OCI-LY7 (cell line): ENCODE measurements at places on chromosomes 6 and 20.

DNA sequence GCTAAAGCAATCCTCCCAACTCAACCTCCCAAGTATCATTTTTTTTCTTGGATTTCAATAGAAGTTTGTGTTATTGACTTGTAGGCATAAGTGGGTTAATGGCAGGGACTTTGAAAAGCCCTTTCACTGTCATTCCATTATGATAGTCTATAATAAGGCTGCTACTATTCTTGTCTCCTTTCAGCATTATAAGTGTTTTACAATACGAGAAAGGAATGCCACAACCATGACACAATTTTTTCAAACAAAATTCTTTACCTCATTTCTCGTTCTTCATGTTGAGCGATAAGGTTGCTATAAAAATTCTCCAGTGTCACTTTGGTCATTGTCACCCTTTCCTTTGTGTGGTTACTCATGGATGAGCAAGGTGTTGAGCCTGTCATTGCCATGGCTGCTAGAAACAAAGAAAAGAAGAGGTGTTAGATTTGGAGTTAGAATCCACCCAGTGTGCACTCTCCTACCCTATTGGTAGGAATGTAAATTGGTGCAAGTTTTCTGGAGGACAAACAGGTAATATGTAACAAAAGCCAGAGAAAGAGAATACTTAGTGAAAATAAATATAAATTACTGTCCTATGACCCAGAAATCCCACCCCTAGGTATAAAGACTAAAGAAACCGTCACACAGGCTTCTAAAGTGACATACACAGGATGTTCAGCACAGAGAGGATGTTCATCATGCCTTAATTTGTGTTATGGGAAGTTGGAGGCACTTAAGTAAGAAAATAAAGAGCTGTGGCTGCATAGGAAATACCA lies 7.3 kb downstream of the STK38 start:
- no peak for DNase-seq

DNA sequence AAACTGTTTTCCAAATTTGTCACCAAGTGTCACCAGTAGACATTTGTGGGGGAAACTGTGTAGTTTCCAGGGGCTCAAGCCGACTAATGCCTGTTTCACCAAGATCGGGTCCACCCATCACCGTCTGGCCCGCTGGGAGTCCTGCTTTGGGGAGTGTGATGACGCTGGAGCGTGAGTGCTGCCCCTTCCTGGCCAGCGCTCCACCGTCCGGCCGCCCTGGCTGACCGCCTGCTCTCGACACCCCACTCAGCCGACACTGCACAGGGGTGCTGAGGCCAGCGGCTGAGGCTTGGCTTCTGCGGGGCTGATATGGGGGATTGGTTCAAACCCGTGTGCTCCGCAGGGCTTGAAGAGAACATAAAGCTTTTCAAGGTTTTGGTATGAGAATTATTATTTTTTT lies 160.1 kb downstream of the SMOC2 start:
- no peak for DNase-seq

GRCh38 chr6:160945516-160946177 lies 45.9 kb upstream of the MAP3K4 start:
- no peak for DNase-seq

DNA sequence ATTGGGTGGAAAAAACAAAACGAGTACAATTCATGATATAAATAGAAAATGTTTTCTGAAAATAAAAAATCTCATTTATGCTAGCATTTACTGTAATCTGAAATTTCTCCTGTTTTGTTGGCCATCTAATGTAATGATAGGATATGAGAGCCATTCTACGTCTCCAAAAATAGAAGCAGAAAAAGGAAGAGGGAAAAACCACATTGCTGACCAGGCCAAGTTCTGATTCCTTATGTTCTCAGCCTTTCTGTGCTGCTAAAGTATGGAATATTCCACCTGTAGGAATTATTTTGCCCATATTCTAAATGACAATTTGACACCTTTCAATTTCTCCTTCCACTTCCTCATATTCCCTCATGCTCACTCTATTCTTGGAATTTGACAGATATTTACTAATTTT lies 110.2 kb downstream of the TBXT start:
- no peak for DNase-seq

DNA sequence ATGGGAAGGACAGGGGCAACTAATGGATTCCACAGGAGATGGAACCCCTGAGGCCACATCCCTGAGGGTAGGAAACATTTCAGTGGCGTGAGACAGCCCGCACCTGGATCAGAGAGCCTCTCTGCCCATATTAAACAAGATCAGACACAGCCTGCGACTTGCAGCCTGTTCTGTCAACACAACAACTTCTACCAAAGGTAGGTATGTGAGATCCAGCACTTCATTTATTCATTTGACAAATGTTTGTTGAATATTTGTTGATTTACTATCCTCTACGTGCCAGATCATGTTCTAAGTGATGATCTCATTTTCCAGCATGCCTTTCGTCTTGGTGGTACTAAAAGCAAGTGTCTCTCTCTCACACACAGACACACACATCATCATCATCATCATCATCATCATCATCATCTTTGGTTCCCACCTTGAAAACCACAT lies 43.2 kb upstream of the NT5E start:
- DNase-seq: no peak

- no peak for DNase-seq
Measured at GRCh38 chr6:133741375-133741861, 147.5 kb upstream of the TCF21 start.

DNA sequence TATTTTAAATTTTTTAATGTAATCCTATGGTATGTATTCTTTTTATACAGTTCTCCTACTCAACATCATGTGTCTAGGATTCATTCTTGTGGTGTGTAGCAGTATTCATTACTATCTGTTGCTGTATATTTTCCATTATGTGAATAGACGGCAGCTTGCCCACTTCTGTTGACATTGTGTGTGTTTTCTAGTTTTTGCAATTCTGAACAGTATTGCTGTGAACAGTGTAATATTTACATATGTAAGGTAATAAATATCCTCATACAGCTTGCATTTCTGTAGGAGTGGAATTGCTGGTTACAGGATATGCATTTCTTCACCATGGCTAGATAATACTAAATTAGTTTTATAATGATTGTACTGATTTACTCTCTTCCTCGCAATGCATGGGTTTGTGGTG lies 51.9 kb downstream of the SCAF8 start:
- DNase-seq: no peak

DNA sequence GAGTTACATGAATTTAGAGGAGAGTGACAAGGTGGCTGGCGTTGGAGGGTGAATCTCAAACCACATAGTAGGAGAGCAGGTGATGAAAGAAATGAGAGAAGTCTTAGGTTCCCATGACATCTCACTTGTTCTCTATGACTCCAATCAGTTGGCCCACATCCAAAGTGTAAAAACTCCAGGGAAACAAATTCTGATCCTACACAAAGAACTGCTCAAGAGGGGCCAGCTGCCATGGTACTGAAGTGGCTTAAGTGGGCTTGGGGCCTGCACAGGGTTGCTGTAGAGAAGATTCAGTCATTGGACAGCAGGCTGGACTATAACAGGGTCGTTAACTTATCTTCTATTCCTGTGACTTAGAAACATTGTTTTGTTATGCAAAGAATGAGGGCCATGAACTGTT lies 7.6 kb upstream of the ADGRF4 start:
- no peak for DNase-seq

GRCh38 chr6:79421707-79422484 lies 115.3 kb downstream of the LCA5 start:
- no peak for DNase-seq

- DNase-seq: no peak
Measured at GRCh38 chr6:151566557-151566956, 72.7 kb downstream of the CCDC170 start.

DNA sequence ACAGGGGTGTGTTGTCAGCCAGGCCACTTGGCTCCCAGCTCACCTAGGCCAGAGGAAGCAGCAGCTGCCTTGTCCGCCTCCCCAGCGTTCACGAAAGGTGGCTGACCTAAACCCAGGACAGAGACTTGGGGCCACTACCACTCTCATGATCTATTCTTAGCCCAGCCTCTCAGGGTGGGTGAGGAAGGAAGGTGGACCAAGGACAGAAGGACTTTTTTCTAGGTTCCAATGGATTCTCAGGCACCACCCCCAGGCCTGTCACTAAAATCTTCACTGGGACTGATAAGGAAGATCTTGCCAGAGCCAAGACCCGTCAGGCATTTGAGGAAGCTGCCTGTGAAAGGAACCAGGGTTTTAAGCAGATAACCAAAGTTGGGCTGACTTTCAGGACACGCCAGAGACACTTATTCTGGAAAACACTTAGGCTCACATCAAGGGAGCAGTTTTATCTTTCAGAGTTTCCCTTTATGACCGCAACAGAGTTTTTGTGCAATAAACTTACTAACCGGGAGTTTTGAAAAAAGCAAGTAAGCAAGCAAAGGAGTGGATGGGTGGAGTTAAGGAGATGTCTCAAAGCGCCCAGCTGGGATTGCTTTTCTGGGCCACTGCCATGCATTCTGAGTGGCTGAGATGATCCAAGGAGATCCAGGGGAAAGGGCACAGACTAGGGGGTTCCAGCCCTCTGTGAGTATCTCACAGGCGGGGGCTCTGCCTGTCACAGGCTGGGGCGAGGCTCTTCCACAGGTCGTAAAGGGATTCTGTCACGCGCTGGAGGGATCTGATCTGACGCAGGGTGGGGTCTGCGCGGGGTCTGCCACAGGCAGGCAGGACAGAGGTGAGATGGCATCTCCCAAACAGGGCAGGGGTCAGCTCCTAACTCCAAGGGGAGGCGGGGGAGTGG lies 989 bp downstream of the FITM2 start:
- DNase-seq: peak; percentile 6

DNA sequence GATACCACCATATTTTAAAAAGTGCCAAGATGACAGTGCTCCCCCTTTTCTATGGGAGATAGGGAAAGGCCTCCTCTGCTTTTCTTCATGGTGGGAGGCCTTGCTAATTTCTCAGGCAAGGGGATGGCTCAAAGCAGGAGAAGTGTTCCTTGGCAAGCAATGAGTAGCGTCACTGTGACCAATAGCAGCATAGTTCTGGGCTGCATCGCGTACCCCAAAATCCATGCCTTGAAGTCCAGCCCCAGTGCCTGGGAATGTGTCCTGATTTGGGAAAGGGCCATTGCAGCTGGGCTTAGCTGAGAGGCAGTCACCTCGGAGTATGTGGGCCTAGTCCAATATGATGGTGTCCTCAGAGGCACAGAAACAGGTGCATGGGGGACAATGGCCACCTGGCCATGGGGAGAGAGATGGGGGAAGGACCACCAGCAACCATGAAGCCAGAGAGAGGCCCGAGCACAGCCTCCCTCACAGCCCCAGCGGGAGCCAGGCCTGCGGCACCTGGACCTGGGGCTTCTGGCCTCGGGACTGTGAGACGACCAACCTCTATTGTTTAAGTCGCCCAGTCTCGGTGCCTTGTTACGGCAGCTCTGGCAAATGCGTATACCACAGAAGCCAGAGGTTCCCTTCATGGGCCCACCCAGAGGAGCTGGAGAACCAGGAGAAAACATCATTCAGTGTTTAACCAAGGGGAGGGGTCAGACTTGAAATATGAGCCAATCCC lies 153.1 kb upstream of the RPS6KA2 start:
- no peak for DNase-seq

DNA sequence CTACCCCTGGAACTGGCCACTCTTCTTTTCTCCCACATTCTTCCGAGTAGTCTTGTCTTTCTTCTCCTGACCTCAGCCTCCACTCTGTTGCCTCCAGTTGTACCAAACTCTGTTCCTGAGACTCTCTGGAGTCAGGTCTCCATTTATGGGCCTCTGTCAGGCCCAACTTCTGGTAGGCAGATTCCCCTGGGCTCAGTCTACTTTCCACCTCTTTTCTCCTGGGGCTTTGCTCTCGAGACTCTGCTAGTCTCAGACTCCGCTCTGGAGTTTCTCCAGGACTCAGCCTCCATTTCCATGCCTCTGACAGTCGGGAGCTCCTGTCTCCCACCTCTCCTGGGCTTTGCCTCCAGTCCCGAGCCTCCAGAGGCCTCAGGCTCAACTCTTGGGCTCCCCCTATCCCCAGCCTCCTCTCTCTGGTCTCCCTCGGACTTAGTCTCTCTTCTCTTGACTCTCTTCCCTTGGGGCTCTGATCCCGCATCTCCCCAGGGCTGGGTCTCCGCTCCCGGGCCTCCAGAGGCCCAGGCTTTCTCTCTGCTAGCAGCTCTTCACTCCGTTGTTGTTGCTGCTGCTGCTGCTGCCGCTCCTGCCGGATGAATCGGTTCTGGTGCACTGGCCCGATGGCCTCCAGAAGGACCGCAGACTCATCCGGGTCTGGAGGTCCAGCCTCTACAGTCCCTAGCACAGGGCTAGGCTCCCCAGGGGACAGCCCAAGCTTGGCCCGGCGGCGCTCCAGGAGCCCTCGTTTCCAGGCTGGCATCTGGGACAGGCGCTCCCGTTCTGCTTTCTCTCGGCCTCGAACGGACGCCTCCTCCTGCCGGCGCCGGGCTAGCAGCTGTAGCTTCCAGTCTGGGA lies 1.1 kb downstream of the PPP1R18 start:
- DNase-seq: peak; percentile 54

- no peak for DNase-seq
Measured at GRCh38 chr20:36116807-36117441, 37.6 kb upstream of the EPB41L1 start.

- peak; percentile 79 for DNase-seq
Measured at GRCh38 chr6:26175428-26176181, 88.4 kb downstream of the HFE start.

DNA sequence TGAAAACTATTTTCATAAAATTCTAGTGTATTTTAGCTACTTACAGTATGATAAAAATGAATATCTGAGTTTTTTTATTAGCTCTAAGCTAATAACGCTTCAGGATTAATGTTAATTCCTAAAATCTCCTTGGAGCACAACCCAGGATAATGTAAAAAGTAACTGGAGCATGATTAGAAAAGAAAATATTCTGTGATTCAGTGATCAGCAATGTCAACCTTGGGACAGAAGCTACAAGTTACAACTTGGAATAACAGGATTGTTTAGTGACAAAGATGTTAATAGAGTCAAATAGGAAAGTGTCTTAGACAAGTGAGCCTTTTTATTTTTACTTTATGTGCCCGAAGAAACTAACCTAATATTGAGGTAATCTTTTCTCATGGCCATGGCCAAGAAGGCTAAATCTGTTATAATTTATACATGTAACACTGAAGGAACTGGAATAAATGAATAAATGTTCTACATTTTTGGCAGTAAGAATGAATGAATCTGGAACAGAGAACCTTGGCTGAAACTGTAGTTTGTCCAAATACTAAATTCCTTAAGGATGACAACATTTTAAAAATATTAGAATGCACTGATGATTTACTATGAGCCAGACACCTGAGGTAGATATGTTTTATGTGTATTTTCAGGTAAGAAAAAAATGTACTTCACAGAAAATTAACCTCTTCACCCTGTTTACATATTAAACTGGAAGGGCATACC lies 994.0 kb downstream of the GRIK2 start:
- no peak for DNase-seq
